Stimulated activated CD4-positive, alpha-beta T cell treated with anti-CD3 and anti-CD28 coated beads, Interleukin-15, amount 100 ng/mL, for 1 hour (primary cell): ENCODE measurements at places on chromosomes 3 and 15.

- no peak for DNase-seq
These were observed 138.4 kb upstream of the LRRC3B start for GRCh38 chr3:26484140-26484539.

DNA sequence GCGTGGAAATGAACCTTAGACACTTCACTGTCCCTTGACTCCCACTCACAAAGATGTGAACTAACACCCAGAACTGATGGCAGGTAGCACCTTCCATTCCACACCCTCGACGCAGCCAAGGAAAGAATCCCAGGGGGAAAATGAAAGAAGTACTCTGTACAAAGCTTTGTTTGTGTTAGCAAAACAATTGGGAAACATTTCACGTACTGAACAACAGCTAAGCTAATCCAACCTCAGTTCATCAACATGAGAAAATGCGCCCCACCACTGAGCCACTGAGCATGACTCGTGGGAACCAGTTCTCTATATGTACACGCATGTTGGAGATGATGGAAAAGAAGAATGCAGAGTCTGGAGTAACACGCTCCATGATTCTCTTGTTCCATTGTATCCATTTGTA lies 32.0 kb downstream of the CORO2B start:
- no peak for DNase-seq

- no peak for DNase-seq
These were observed 302.7 kb upstream of the ARPP21 start for GRCh38 chr3:35336601-35337000.

GRCh38 chr15:23514484-23514883 lies 51.0 kb upstream of the MKRN3 start:
- DNase-seq = no peak

DNA sequence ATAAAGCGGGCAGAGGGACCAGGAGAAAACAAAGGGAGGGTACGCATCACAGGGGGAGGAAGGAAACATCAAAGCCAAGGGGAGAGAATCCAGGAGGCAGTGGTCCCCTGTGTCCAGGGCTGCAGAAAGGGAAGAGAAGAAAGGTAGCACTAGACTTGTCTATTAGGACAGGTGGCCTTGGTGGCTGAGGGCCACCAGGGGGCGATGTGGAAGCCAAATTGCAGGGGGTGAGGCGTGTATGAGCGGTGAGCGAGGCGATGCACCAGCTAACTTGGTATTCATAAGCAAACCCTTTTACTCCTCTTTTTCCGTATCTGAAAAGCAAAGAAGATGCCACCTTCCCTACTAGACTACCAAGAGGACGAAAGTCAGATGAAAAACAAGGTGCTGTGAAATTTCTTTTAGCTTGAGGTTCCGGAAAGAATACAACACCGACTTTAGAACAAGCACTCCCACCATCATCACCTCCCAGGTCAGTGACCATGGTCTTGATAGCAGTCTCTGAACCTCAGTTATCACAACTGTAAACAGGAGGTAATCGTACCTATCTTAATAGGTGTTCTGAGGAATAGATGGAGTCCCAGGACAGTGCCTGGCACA lies 654.4 kb upstream of the ADAMTS9 start:
- no peak for DNase-seq

DNA sequence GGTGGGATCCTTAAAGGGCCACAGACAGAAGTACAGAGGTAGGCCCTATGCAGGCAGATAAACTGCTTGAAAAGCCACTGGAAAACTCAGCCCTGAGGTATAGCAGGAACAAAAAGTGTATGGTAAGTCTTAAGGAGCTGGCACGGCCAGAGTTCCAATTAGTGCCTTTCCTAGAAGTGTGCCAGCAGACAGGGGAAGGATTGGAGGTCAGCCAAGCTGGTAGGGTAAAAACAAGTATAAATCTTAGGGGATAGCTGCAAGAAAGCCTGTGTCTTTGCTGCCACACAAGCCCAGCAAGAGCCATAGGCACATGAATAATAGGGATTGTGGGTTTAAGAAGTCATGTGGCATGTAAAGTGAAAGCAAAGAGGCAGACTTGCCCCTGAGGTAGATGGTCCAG lies 582.5 kb downstream of the PLOD2 start:
- DNase-seq = no peak

GRCh38 chr15:66682865-66683264 lies 19.2 kb upstream of the SMAD6 start:
- no peak for DNase-seq

DNA sequence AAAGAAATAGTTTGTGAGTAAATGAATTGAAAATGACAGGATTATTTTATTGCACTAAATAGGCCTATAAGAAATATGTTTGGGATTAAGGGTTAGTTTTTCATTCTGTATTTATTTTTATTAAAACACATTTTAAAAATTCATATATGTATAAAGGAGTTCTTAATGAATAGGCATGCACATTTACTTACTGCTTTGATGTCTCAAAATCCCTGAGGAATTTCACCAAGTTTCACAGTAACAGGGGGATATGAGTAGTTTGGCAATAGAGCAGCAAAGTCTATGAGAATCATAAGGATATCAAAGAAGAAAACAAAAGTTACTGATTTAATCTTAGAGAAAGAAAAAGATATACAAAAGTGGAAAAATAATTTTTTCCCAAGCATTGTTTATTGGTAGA lies 411.7 kb downstream of the NAALADL2 start:
- DNase-seq = no peak

- DNase-seq = no peak
These were observed 105.6 kb upstream of the NECTIN3 start for GRCh38 chr3:110965976-110966375.

DNA sequence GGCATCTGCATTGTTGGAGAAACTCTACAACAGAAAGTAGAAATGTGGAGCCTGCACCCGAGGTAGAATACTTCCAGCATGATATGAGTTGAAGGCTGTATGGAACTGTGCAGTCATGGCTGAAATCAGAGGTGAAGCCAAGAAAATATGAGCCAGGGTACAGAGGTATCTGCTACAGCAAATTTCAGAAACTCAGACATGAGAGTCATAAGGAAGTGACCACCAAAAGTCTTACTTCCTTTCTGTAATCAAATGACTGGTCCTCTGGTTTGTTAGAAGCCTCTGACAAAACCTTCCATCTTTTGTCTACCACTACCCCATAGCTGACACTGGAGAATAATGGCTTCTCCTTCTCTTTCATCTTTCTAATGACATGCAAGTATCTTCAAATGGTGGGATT lies 159.4 kb downstream of the TMEM108 start:
- no peak for DNase-seq

GRCh38 chr3:118968111-118968510 lies 66.5 kb downstream of the IGSF11 start:
- DNase-seq = no peak

- DNase-seq = no peak
These were observed 838.5 kb downstream of the TUSC7 start for GRCh38 chr3:117547956-117548550.

DNA sequence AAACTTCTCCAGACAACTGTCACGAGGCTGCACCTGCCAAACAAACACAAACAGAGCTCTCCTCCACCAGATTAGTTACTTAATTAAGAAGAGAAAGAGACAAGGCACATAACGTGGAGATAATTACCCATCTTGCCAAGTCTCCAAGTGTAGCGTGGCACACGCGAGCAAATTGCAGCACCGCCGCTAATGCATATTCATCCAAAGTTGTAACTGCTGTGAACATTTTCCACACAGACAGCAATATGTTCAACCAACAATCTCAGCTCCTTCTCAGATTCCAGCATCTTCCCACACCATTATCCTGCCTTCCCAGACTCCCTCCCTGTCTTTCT lies 309.6 kb upstream of the TLE3 start:
- no peak for DNase-seq

DNA sequence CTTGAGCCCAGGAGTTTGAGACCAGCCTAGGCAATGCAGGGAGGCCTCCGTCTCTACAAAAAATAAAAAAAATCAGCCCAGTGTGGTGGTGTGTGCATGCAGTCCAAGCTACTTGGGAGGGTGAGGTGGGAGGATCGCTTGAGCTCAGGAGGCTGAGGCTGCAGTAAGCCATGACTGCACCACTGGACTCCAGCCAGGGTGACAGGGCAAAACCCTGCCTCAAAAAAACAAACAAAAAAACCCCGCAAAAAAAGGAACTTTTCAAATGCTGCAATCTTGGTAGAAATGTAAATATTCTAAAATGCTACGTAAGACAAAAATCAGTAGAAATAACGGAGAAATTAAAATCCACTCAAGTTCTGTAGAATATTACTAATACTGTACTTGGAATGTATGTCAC lies 108.1 kb upstream of the MELTF start:
- DNase-seq = no peak

DNA sequence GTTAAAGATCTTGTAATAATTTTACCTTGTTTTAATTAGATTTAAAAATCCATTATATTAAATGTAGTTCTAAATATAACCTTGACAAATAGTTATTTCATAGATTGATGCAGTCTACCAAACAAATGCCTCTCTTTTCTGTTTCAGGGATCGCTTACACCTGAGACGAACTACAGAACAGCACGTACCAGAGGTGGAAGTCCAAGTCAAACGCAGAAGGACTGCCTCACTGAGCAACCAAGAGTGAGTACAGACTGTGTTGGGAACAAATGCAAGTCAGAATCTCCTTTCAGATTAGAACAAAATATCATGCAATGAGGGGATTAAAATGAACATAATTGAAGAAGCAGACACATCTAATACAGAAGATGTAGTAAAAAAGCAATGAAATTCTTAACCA lies 7.2 kb downstream of the SNRPN start:
- no peak for DNase-seq

DNA sequence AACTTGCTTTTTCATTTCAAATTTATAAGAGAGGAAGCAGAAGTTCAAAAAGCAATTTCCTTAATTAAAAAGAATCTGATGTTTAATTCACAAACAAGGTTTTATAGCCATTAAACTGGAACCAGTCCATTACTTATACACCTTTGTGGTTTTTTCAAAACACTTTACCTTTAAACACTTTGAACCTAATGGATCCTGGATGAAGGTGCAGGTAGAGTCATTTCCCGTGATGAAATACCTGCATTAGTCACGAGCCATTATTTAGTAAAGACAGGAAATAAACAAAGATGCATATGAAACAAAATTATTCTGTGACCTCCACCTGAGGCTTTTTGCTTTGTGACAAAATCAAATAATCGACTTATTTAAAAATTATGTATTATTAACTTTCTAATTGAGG lies 341.7 kb upstream of the UBE2E2 start:
- no peak for DNase-seq

DNA sequence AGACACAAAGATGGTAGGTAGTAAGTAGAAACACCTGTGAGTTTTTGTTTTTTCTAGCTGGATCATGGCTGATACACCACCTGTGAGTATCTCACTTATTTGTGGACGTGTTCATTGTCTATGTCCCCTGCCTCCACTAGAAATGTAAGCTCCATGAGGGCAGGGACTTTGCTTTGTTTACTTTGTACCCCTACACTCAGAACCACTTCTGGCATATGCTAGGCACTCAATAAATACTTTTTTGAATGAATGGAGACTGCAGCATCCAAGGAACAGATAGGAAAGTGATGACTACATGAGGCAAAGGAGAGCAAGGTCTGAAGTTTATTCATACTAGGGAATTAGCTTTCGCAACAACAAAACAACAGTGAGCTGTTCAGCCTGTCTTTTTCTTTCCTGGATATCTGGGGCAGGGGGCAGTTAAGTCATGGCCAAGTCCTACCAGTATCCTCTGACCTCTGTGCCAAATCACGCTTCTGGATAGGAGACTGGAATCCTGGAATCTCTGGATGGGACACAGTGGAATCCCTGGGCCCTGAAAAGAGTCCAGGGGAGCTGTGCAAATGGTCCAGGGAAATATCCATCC lies 11.6 kb upstream of the EPB42 start:
- DNase-seq = no peak

- DNase-seq = no peak
These were observed 40.1 kb downstream of the OXNAD1 start for GRCh38 chr3:16305111-16305541.

DNA sequence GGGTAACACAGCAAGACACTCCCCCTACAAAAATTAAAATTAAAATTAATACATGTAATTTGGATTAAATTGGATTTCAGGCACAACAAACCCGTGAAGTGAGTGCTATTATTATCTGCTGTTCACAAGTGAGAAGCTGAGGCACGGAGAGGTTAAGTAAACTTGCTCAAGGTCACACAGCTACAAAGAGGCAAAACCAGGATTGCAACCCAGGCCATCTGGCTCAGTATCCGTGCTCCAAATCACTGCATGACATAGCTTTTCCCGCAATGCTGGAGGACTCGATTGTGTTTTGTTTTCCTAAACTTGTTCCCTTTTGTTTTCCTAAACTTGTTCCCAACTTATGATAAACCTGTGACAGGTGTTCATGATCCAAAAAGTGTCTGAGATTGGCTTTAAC lies 19.9 kb upstream of the C15orf39 start:
- DNase-seq = no peak

DNA sequence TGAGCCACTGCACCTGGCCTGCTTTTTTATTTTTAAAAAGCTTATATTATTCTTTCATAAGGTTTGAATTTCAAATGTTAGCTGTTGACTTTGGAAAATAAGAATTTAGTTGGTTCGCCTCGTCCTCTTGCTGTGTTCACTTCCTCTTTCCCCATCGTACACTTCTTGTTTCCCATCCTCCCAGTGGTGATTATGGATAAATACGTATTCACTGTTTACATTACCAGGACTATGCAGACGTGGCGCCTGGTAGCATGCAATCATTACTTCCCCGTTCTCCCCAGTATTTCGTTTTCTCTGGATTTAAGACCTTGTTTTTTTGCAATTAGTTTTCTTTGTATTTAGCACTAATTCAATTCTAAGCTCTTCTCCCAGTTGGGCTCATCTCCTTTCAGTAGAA lies 70.1 kb downstream of the LMLN start:
- no peak for DNase-seq

GRCh38 chr3:126995926-126996512 lies 13.1 kb downstream of the PLXNA1 start:
- DNase-seq = no peak

GRCh38 chr3:23880703-23881339 lies 36.0 kb downstream of the NKIRAS1 start:
- DNase-seq = no peak

- DNase-seq = no peak
These were observed 48.4 kb downstream of the MLH1 start for GRCh38 chr3:37041546-37042195.

GRCh38 chr15:94494732-94495131 lies 263.4 kb downstream of the MCTP2 start:
- no peak for DNase-seq
